ENCODE measurements at places on chromosomes 1 and 21.

GRCh38 chr1:59195151-59195550 lies 101.7 kb upstream of the FGGY start:
- no peak for DNase-seq

GRCh38 chr1:45880930-45881329 lies 77.5 kb downstream of the MAST2 start:
- no peak for DNase-seq

DNA sequence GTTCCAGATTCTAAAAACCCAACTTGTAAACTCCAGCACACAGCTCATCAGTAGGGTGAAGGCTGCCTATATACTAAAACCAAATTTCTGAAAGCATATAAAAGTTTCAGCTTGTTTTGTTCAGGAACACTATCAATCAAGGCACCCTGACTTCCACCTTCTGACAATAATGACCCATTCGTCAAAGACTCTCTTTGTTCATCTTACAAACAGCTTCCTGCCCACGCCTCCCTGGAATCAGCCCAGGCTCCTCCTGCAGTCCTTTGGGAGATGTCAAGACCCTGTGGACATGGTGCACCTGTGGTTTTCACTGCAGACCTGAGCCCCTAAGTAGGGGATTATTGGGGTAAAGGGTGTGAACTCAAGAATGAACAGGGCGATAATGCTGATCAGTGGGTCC lies 178.9 kb upstream of the CAMK1G start:
- no peak for DNase-seq

GRCh38 chr1:66642992-66643391 lies 109.0 kb downstream of the SGIP1 start:
- no peak for DNase-seq

DNA sequence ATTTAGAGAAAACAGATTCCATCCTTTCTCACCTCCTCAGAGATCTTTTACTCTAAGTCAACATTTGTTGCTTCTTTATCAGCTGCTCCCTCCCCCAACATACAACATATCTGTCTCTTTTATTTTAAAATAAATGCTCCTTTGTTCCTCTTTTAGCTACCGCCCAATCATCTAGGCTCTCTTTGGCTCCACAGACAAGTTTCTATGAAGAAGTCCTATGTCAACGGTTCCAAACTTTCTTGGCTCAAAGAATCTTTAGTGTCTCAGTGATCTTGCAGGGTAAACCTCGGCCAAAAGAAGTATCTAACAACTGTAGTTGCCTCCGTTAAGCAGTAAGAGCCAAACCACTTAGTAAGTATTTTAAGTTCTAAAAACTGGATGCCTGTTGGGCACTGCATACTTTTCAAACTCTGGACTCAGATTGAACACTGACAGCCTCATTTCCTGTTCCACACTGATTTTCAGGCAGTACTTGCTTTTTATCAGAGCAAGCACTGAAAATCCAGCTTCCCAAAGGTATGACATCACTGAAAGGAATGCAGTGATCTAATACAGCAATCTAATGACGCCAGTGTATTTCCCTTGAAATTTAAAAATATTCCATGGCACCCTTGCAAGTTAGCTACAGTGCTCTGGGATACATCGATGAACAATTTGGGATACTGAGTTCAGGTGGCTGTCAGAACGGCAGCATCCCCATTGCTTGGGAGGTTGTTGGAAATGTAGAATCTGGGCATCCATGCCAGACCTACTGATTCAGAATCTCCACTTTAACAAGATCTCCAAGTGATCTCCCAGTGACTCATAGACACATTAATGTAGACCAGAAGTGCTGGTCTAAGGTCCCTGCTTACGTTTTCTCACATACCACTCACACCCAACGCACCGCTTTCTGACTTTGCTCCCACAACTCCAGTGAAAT lies 26.8 kb downstream of the EGLN1 start:
- no peak for DNase-seq

DNA sequence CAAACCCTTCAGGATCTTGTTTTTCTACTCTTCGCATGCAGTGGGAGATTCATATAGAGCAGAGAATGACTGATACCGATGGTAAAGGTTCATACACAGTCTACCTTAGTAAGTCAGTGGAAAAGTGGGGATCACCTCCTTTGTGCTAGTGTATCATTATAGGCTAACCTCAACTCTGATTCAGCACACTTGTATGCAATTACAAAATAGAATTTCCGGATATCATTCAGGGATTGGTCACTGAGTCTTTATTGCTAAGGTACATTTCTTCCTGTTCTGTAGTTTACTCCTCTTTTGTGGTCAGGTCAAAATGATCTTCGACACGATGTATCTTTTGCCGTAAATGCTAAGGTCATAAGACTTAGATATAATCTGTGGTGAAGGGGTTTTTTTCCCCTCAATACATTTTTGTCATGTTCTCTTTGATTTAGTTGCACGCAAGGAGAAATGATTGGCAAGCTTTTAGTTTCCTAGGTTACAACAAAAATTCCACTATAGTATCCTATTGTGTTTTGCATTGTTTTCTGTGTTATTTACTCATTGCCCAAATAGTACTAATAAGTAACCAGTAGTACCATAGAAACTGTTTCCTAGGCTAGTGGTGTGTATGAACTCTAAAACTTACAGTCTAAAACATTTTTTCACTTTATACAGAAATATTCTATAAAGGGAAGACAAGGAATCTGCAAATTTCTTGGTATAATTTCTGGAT lies 35.7 kb upstream of the PLA2G4A start:
- no peak for DNase-seq

DNA sequence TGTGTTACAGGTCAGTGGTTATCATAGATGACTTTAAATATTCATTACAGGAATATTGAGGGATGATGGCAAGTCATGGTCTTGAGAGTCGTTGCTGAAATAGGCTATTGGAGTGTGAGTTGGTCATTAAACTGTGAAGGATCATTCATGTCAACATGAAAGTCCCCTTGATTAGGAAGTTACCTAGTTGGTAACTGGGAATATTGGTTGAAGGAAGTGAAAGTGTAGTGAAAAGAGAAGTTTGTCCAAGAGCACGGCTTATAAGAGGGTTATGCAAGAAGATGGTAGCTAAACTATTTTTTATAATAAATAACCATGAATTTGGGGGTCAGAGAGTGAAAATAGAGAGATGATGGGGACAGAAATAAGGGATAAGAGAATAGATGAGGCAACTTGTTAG lies 16.9 kb downstream of the CRB1 start:
- no peak for DNase-seq

DNA sequence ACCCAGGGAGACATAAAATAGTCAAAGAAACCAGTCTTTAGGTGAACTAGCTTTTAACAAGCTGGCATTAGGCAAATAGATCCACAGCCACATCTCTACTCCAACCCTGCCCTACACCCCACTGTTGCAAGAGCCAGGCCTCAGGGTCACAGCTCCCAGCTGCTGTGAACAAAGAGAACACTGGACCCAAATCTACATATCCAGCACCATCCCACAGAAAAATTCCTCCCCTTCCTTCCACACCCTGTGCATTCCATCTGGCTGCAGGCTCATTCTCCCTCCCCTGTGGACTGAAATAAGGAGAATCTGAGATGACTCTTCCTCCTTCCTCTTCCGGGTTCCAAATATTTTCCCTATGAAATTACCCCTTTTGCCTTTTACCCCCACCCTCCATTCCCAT lies 23.2 kb downstream of the DLGAP3 start:
- DNase-seq: no peak

- no peak for DNase-seq
These were observed 12.6 kb downstream of the RIMKLA start for GRCh38 chr1:42392967-42393848.

DNA sequence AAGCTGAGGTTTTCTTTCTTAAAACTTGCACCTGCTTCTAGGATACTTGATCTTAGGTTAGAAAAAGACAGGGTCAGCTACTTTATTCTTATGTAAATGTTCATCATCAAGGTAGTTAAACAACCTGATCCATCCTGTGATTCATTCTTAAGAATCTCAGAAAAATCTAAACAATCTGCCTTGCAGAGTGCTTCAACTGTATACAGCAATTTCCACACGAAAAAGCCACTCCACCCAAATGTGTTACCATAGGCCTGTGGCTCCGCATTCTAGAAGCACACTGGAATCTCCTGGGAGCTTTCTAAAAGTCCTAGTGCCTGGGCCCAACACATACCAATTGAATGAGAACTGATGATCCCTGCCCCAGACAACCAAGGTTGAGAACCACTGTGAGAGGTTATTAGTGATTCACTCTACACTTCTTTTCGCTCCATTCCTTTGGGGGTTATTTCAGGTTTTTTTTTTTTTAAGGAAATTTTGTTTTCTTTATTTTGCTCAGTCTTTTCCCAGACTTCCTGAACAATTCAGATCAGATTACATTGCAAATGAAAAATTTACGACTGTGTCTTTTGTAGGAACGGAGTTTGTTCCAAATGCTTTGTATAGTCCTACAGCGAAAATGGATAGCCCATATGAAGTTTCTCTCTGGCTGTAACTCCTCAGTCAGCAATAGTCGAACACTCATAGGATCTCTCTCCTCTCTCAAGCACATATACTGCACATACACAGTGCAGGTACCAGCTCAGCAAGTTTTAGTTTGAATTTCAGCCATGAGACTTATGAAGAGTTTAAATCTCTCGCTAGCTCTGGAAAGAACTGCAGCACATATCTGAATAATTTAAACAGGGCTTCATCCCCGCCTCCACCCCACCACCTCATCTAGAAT lies 16.1 kb downstream of the SMYD2 start:
- no peak for DNase-seq

- DNase-seq: peak; percentile 69
These were observed 83.2 kb downstream of the TM2D1 start for GRCh38 chr1:61641578-61642336.

- peak; percentile 69 for DNase-seq
These were observed 9.9 kb downstream of the TGFBR3 start for GRCh38 chr1:91876040-91876470.

DNA sequence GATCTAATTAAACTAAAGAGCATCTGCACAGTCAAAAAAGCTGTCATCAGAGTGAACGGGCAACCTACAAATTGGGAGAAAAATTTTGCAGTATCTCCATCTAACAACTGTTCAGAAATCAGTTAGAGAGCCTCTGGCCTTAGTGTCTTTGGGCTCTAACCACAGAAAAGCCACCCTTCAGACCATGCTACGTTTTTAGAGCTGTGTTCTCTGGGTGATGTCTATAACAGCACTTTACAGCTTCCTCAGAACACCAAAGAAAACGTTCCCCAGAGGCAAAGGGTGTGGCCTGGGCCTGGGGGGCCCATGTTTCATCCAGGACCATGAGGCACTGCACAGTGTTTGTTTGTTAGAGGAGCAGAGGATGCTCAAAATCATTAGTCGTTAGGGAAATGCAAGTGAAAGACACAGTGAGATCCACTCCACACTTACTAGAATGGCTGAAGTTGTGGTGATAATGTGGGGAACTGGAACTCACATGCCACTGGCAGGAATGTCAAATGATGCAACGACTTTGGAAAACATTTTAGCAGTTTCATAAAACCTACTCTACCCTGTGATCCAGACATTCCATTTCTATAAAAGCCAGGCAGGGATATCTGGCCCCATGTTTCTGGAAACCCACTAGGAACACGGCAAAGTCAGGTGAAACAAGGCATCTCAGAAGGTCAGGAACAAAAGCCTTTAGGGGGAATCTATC lies 250.4 kb upstream of the HOOK1 start:
- no peak for DNase-seq

All from GM13977 (cell line).